ENCODE measurements at places on chromosomes 13 and 19.

DNA sequence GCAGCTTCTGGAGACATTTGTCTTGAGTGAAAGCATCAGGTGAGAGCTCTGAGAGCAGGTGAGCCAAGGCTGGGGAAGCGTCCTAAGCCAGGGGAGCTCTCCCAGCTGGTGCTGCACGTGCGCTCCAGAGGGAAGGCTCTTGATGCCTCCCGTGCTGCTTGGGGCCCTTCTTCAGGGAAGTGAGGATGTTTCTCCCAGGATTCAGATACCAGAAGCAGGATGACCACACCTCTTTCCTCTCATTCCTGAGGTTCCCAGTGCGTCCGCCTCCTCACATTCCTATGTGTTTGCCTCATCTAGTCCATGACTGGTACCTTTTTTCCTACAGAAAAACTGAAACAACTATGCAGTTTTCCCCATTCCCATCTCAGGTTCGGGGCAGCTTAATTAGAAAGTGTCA, 231.0 kb upstream of the IRS2 start:
- H3K4me1 ChIP-seq, result no peaks in the 10 kb centered on the region
- H3K36me3 ChIP-seq, result no peaks in the 10 kb centered on the region
- H3K27me3 ChIP-seq, result no peaks in the 10 kb centered on the region
- no peak overlapping the region for H3K27ac ChIP-seq
- H3K4me3 ChIP-seq, result no peak overlapping the region

DNA sequence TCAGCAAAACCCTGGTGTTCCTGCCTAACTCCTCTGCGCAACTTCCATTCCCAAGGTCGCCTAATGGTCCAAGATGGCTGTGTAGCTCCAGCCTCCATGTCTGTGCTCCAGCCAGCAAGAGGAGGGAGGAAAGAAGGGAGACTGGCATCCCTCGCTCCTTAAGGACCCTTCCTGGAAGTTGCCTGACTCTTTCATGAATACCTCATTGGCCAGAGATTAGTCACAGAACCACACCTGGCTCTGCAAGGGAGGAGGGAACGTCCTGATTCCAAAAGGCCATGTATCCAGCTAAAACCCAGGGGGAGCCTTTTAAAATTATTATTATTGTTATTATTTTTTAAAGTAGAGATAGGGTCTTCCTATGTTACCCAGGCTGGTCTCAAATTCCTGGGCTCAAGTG, 4.8 kb downstream of the KCNK6 start:
- H3K36me3 ChIP-seq, result peaks cover 37% of the 10 kb centered on the region
- DNase-seq, result no peak
- peaks cover 20% of the 10 kb centered on the region for H3K4me1 ChIP-seq
- H3K27ac ChIP-seq, result no peak overlapping the region
- no peak overlapping the region for H3K4me3 ChIP-seq

GRCh38 chr13:114112231-114112825, 20.1 kb downstream of the RASA3 start:
- DNase-seq, result peak; percentile 30
- peak overlapping the region; percentile 34 for H3K27ac ChIP-seq
- H3K4me3 ChIP-seq, result no peak overlapping the region
- H3K27me3 ChIP-seq, result no peaks in the 10 kb centered on the region
- peaks cover 67% of the 10 kb centered on the region for H3K36me3 ChIP-seq
- H3K4me1 ChIP-seq, result peaks cover 88% of the 10 kb centered on the region

DNA sequence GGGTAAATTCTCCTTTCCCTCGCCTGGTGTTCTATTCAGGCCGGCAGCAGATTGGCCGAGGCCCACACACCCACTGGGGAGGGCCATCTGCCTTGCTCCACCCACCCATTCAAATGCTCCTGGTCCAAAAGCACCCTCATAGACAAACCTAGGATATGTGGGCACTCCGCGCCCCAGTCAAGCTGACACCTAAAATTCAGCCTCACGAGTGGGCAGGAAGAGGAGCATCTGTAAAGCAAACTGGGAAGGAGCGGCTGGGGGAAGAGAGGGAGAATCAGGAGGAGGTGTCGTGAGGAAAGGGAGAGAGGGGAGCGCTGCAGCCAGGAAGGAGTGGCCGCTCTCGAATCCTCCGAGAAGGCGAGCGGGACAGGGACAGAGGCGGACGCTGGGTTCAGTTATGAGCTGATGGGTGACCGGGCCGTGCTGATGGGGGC, 136.9 kb downstream of the USP12 start:
- no peaks in the 10 kb centered on the region for H3K36me3 ChIP-seq
- H3K27ac ChIP-seq, result no peak overlapping the region
- peaks cover 4% of the 10 kb centered on the region for H3K27me3 ChIP-seq
- no peaks in the 10 kb centered on the region for H3K4me1 ChIP-seq
- H3K4me3 ChIP-seq, result no peak overlapping the region

DNA sequence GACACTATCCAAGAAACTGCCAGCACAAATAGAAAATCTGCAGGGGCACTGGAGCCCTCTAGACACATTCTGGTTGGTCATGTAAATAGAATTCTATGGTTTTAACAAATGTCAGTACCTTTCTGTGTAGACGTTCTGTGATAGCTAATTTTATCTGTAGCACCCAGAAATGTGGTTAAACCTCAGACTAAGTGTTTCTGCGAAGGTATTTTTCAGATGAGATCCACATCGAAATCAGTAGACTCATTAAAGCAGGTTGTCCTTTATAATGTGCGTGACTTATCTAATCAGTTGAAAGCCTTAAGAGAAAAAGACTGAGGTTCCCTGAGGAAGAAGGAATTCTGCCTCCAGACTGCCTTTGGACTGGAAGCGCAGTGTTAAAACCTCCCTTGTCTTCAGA, 922.9 kb downstream of the EFNB2 start:
- no peaks in the 10 kb centered on the region for H3K4me1 ChIP-seq
- no peak for DNase-seq
- no peaks in the 10 kb centered on the region for H3K27me3 ChIP-seq

- H3K4me1 ChIP-seq, result no peaks in the 10 kb centered on the region
- no peaks in the 10 kb centered on the region for H3K27me3 ChIP-seq
- no peak for DNase-seq
- H3K36me3 ChIP-seq, result no peaks in the 10 kb centered on the region
- H3K27ac ChIP-seq, result no peak overlapping the region
Measured at GRCh38 chr19:29431332-29431731, 94.5 kb upstream of the VSTM2B start.

GRCh38 chr13:50375792-50376191, 360.5 kb downstream of the KCNRG start:
- H3K27me3 ChIP-seq, result no peaks in the 10 kb centered on the region
- H3K4me3 ChIP-seq, result no peak overlapping the region
- H3K4me1 ChIP-seq, result no peaks in the 10 kb centered on the region
- H3K27ac ChIP-seq, result no peak overlapping the region

DNA sequence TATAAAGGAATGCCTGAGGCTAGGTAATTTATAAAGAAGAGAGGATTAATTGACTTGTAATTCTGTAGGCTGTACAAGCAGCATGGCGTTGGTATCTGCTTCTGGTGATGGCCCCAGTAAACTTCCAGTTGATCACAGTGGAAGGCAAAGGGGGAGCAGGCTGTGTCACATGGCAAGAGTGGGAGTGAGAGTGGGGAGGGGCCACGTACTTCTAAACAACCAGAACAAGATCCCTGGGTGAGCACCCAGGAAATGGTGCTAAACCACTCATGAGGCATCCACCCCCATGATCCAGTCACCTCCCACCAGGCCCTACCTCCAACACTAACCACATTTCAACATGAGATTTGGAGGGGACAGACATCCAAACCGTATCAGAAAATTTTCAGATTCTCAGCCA, 3.0 kb upstream of the RNF113B start:
- H3K27me3 ChIP-seq, result peaks cover 3% of the 10 kb centered on the region
- no peak for DNase-seq
- no peaks in the 10 kb centered on the region for H3K36me3 ChIP-seq
